ENCODE measurements at places on chromosomes 6 and 20.

DNA sequence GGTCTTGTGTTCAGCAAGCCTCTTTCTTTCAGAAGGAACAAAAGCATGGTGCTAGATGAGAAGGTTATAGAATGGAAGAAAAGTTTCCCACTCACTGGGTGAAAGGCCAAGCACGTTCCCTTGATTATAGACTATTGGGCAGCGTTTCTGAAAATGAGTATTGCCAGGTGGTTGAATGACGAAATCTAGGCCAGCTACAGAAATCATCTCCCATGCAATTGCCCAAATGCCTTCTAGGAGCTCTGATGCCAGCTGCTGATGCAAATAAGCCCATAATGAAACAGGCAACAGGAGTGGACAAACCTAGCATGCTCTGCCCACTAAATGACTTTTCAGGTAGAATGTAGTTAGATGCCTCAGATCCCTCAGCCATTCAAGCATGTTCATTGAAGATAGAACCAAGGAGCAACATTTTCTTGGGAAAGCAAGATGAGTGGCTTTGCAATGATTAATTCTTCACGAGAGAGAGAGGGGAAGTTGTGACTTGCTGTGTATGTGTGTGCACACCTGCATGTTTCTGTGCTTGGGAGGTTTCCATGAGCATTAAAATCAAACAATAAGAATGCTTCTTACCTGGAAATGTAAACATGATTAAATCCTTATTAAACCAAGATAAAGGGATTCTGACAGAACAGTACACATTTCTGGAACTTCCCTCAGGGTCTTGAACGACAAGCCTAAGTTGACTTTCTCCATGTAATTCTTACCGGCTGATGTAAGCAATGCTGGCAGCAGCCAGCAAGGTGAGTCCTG, 43.6 kb downstream of the ADTRP start:
- DNase-seq: no peak

GRCh38 chr6:32047539-32047854, 9.3 kb downstream of the CYP21A2 start:
- DNase-seq: no peak

DNA sequence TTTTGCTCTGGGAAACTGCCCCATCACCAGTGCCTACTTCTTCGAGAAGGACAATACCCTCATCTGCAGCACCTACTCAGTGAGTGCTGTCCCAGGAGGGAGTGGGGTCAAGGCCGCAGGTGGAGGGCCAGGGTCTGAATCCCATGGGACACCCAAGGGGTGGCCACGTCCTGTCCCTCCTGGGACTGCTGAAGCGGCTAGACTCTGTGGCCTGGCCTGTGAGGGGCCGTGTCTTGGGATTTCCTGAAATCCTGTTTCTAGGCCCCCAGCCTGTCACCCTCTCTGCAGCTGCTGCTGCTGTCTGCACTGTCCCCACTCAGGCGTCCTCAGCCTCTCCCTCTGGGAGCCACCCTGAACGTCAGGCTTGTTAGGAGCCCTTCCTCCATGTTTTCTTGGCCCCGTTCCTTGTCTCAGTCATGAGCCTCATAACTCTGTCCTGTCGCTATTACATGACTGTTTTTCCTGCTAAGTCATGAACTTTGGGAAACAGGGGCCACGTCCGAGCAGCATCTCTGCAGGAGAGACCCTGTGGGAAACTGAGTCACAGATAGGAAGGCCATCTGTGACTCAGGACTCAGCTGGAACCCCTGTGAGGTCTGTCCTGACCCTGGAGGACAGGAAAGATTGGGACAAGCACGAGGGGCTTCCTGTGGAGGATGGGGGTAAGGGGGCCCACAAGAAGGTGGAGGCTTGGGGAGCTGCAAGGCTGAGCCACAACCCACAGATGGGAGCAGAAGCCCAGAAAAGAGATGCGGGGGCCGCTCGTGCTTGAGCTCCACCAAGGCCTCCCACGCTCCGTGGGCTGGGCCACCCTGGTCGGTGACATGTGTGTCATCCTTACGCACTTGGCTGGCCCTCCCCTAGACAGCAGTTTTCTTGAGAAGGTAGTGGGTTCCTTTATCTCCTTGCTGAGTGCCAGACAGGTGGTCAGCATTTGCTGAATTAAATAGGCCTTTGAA, 49.9 kb downstream of the EFCAB8 start:
- DNase-seq: no peak

GRCh38 chr6:26553264-26553634, 15.1 kb downstream of the HMGN4 start:
- DNase-seq: peak; percentile 58

DNA sequence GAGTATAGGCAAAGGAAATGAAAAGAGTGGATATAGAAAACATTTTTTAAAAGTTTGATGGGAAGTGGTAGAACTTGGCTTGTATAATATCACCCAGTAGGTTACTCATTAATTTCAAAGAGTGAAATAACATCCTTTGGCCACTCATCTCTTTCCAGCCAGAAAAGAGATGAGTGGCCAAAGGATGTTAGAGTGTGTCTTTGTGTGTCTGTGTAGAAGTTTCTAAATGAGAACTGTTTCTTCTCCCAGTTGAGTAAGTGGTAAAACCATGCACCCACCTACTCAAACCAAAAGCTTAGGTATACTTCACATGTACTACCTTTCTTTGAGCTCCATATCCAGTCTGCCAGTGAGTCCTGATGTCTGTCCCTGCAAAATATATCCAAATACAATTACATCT, 47.7 kb upstream of the TMEM244 start:
- DNase-seq: no peak

GRCh38 chr6:47180633-47181032, 129.1 kb downstream of the TNFRSF21 start:
- no peak for DNase-seq

DNA sequence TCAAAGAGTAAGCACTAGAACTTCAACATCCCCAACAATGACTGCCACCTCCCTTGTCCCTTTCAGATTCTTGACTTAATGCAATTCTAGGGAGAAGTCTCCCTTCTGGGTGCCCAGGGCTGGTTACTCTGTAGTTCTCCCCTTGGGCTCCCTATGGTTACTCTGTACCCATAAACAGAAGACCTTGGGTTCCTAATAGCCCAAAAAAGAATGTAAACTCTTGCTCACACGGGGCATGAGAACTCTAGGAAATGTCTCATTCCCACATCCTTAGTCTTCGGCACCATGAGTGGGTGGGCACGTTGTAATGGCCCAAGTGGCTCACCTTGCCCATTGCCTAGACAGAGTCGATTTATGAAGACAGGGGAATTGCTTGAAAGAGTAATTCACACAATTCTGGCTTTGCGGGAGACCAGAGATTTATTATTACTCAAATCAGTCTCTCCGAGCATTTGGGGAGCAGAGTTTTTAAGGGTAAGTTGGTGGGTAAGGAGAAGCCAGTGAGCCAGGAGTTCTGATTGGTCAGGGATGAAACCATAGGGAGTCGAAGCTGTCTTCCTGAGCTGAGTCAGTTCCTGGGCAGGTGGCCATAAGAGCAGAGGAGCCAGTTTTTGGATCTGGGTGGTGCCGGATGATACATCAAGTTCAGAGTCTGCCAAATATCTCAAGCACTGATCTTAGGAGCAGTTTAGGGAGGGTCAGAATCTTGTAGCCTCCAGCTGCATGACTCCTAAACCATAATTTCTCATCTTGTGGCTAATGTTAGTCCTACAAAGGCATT, 61.2 kb upstream of the SIRPG start:
- DNase-seq: no peak

DNA sequence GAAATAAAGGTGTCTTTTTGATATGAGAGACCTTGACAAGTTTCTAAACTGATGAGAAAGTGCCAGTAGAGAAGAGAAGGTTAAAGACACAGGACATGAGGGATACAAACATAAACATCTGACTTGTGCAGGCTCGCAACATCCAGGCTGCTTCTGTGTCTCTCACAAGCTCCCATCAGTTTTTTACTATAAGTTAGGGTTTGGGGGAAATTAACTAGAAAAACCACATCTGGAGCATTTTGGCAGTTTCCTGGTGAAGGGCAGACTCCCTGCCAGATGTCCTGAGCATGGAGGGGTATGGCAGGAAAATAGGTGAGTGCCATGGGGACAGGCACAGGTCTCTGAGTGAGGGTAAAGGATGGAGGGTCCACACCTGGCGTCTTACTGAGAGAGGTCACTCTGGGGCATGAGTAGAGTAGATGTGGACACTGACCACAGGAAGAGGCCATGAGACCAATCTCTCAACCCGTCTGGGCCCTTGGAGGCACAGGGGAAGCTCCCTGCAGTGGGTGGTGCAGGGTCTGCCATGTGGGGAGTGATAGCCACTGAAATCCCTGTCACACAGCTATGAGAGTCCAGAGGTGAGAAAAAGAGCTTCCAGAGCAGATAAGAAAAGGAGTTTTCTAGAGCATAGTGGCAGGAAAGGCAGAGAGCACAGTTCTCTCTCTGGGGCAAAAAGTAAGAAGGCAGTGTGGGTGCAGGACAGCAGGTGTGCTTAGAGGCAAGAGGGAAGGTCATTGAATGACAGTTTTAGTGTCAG, 193.3 kb upstream of the SYNDIG1 start:
- DNase-seq: no peak

- no peak for DNase-seq
These were observed 146.5 kb upstream of the ZNF217 start for GRCh38 chr20:53739799-53740785.

- DNase-seq: no peak
These were observed 243.9 kb downstream of the LY86 start for GRCh38 chr6:6832439-6832838.

- DNase-seq: no peak
These were observed 50.2 kb upstream of the REV3L start for GRCh38 chr6:111533087-111533784.

DNA sequence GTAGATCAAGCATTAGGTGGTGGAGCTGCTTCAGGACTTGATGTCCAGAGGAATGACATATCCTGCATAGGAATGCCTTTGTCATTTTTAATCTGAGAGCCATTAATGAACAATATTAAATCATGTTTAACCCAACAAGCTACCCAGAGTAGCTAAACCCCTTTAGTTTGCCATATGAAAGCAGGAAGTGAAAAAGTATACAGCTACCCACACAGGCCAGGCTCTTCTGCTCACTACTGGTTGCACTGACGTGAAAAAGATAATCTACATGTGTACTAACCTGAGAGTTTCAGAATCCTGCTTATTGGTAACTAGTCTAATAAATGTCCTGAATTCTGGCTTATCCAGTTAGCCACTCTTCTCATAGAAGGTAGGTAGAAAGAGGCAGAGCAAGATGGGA, 19.9 kb downstream of the GLYATL3 start:
- no peak for DNase-seq

GRCh38 chr6:15408758-15409157, 162.9 kb downstream of the JARID2 start:
- DNase-seq: no peak

DNA sequence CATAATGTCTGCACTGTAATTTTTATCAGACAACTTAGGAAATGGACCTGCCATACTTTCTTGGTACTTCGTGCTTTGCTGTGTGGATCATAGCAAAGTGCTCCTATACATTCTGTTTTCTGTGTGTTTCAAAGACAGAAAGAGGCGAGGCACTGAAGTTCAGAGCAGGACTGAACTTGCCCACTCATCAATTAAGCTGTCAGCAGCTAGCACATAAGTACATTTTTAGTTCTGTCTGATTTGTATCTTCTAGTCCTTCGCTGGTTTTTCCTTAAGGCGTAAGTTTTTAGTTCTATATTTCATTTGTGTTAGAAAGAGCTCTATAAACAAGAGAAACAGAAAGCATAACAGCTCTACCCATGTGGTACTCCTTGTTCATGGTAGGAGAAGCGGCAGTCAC, 42.1 kb downstream of the MAP3K4 start:
- no peak for DNase-seq

GRCh38 chr6:158707120-158707820, 57.4 kb downstream of the SYTL3 start:
- DNase-seq: no peak

- no peak for DNase-seq
These were observed 97.1 kb downstream of the CTNNBL1 start for GRCh38 chr20:37790900-37791299.

DNA sequence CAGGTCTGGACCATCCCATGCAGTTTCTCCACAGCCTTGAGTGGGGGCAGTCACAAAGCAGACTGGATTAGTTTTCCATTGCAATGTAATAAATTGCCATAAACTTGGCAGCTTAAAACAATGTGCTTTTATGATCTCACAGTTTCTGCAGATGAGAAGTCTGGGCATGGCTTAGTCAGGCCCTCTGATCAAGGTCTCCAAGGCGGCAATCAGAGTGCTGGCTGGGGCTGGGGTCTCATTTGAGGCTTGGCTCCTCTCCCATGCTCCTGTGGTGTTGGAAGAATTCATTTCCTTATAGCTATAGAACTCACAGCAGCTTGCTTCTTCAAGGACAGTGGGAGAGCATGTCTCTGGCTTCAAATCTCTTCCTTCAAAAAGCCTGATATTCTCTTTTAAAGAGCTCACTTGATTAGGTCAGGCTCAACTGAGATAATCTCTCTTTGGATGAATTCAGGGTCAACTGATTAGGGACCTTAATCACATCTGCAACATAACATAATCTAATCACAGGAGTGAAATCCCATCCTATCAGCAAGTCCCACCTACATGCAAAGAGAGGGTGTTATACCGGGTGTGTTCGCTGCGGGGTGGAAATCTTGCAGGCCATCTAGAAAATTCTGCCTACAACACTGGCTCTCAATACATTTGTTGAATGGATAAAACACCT, 77.4 kb upstream of the SULF2 start:
- no peak for DNase-seq
